ENCODE measurements at places on chromosomes 13 and 19.

- DNase-seq = no peak
Observed at GRCh38 chr19:3094601-3095440, 659 bp downstream of the GNA11 start.

DNA sequence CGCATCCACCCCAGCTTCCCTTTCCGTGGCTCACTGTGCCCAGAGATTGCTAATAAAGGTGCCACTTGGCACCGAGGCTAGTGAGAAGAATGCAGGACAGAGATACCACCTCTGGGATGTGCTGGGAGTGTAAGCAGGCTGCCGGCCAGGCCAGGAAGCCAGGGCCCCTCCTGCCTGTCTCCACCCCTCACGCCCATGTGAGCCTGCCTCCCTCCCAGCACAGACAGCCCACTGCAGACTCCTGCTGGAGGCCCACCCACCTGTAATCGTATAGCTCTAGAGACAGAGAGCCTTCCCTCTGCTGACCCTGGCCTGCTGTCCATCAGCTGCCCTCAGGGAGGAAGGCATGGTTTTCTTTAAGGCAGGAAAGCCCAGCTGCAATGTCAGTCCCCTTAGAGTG lies 13.9 kb downstream of the VSTM2B start:
- no peak for DNase-seq

GRCh38 chr13:96785986-96786385 lies 208.3 kb downstream of the OXGR1 start:
- DNase-seq = no peak

- DNase-seq = peak; percentile 8
Observed at GRCh38 chr19:44747739-44748425, 626 bp upstream of the BCL3 start.

DNA sequence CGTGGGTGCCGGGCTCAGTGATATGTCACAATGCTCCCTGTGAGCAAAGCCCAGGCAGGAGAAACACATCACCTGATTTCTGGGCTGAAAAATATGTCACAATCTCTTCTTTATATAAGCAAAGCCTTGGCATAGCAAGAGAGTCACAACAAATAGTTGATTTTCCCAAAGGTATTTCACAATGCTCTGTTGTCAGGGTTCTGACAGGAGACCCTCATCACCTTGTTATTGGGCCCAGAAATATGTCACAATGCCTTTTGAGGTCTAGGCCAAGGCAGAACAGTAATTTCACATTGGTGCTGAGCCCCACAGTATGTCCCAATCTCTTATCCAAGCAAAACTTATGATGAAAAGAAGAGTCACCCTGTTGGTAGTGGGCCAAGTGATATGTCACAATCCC lies 125.7 kb downstream of the ZNF675 start:
- DNase-seq = no peak

- DNase-seq = no peak
Observed at GRCh38 chr13:27372896-27373295, 51.5 kb upstream of the GTF3A start.

- no peak for DNase-seq
Observed at GRCh38 chr13:93847162-93847561, 620.6 kb downstream of the GPC6 start.

GRCh38 chr13:35743165-35743564 lies 266.7 kb upstream of the MAB21L1 start:
- DNase-seq = no peak

DNA sequence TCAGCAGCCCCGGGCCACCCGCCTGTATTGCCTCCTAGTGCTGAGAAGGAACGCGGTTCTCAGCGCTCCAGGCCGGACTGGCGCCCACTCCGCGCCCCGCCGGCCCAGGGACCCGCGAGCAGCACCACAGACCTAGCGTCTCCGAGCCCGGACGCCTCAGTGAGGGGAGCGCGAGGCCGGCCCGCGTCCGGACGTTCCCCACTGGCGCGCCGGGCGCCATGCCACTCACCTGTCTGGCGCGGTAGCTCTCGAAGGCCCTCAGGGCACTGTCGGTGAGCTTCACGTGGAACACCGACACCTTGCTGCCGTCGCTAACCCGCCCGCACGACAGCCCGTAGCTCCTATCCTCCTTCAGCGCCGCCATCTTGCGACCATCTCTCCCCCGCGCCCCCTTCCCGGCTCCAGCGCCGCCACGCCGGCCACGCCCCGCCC lies at the start of gene ELL:
ELL (minus strand) TSS at position 379 of the 432 bp plus-strand sequence; CDS start at position 364, 15 bp downstream.
- DNase-seq = no peak

GRCh38 chr13:73250061-73250460 lies 191.3 kb downstream of the KLF5 start:
- no peak for DNase-seq

- no peak for DNase-seq
Observed at GRCh38 chr13:69796256-69796655, 311.4 kb upstream of the ATXN8OS start.

DNA sequence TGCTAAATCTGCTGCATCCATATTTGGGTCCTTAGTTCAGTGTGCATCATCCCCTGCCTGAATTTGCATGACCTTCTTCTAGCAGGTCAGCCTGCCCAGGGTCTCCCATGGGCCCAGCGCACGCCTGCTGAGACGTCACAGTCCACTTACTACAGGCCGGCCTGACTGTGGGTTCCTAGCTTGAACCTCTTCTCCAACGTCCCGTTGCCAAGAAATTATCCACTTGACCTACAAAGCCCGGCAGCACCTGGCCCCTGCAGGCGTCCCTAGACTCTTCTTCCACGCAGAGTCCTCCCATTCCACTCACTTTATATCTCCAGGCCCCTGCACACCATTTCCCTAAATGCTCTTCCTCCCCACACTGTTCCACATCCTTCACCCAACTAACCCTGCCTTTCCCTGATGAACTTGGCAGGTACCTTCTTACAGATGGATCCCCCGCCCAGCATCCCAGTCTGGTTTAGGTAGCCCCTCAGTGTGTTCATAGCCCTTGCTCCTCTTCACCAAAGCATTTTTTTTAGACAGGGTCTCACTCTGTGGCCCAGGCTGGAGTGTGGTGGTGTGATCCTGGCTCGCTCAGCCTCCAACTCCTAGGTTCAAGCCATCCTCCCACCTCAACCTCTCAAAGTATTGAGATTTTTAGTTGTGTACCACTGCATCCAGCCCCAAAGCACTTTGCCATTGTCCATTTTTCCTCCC lies 155.0 kb upstream of the SOX1 start:
- no peak for DNase-seq

DNA sequence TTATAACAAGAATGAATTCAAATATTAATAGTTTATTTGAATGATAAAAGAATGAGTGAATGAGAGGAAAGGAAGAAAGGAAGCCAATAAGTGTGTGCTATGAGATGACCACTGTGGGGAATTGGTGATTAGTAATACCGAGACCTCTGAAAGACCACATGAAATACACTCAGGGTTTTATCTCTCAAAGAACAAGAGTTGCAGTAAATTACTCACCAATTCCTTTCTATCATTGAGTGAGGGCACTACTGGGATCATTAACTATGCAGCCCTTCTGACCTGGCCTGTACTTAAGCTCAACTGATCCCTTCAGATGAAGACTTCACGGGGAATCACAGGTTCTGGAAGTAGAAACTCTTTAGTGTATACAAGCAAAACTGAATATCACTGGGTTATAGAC lies 1636.1 kb downstream of the SLITRK5 start:
- DNase-seq = no peak

DNA sequence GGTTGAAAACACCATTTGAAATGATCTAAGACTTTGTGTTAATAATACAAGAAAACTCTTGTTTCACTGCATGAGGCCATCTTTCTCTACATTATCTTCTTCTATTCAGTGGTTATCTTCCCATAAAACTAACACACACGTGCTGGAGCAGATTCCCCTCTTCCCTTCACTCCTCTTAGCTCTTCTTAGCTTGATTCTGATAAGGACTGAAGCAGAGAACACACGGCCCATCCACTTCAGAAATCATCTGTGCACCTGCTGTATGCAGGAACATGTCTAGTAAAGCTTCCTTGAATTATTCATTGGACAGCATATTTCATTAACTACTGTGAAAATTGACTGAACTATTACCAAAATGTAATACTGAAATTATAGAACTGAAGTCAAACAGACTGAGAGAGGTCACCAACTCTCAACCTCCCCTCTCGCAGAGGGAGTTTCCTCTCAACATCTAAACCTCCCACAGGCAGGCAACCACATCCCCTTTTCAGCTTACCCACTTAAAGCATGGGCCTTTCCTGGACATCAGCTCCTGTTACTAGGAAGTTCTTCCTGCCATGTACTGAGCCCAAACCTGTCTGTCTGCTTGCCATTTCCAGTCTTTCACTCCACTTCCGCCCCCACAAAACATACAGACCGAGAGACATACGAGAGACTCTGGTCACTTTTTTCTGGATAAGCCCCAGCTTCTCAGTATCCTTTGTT lies 113.9 kb downstream of the CRYL1 start:
- no peak for DNase-seq

- no peak for DNase-seq
Observed at GRCh38 chr13:99320693-99321481, 13.7 kb upstream of the GPR183 start.

Measured in stimulated activated CD4-positive, alpha-beta T cell treated with anti-CD3 and anti-CD28 coated beads, TNF-alpha, amount 100 ng/mL, for 4 hours (primary cell).